Activated T-cell treated with anti-CD3 and anti-CD28 coated beads, Interleukin-2, amount 50 U/mL, for 72 hours (primary cell): ENCODE measurements at places on chromosomes 3 and 15. TPM values are rescaled to one million over a fixed set of nuclear protein-coding genes. Genes with fewer than 3 reads are reported as not detected.

DNA sequence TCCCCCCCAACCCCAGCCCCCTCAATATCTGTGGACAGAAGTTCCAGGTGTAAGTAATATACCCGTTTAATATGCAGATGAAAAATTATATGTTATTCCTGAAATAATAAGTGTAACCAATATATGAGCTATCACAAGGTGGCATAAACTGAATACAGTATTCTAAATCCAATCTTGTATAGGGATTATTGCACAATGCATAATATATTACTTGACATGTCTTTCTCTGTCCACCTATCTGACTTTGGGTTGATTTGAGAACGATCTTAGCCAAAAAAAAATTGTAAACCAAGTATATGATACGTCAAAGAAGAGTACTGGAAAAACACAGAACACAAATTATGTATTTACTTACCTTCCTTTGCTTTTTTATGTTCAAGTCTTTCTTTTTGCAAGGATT lies 47.8 kb downstream of the GOLIM4 start:
- no peak for DNase-seq

DNA sequence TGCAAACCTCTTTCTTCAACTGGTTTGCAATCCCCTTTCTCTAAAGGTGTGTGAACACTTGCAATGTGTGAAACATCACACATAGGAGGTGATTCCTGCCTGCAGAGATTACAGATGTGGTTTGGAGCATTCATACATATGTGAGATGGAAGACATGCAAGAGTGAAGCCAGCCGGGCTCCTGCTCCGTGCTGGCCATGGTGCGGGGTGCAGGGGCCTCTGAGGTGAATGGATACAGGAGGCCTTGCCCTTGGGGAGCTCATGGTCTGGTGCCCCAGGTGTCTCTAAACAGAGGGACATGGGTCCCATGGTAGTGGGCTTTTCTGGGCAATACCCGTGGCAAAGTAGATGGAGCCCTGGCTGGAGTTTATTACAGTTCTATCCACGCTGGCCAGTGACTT lies 6.0 kb downstream of the SLC6A11 start:
- DNase-seq: no peak

DNA sequence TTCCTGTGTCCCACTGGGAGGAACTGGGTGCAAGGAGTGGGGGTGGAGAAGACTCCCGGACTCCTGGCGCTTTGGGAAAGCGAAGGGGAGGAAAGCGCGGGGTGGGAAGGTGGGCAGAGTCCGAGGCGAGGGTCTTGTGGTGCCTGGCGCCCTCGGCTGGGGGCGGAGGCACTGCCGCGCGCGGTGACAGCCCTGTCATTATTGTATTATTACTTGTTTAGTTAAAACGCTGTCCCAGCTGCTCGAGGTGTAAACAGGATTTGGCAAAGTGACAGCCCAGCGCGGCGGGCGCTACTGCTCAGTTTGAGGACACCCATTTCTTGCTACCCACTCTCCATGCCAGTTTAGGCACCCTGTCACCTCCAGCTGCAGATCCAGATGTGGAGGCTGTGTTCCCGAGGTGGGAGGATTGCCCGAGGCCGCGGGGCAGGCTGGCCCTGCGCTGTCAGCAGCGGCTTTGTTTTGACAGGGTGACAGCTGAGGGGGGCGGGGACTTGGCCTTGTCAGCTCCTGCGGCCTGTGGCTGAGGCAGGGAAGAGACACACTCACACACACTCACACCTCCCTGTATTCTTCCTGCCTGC lies 1.0 kb downstream of the KAT2B start:
- DNase-seq: peak; percentile 82

DNA sequence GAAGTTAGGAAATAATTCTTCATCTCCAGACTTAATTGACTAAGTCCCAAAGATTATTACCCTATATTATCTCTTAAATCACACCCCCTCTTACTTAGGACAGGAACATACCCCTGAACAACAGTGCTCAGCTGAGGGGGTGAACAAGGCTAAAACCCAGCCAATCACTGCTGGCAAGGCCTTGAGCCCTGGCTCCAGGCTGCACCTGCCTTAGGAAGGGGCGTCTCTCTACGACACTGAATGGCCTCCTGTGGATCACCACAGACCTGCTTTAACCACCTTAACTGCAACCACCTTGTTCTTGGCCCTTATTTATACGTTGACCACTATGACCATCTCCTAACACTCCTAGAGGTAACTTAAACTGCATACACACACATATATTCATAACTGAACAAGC lies 267.4 kb upstream of the THBS1 start:
- no peak for DNase-seq

- no peak for DNase-seq
These were observed 284.8 kb upstream of the CFAP20DC start for GRCh38 chr3:59334585-59334984.

DNA sequence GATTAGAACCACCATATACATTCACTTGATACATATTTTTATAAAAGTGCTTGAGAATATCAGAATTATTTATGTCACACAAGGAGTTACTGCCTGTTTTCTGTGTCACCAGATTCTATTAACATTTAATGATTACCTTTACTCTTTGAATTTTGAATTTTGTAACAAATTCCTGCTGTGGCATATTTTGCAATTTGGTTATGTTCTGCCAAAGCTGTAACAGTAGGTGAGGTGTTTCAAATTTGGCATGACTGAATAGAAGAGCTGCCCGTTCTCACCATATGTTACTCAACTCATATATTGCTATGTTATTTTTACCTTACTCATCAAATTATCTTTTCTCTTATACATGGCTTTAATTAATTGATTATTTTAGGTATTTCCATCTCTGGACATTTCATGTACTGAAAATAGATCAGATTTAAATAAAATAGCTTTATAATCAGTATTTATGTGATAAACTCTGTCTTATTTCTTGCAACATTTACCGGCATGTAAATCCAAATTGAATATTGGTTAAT lies 18.9 kb downstream of the PML start:
- no peak for DNase-seq

- no peak for DNase-seq
These were observed 12.1 kb upstream of the DNAJC13 start for GRCh38 chr3:132405188-132405587.

GRCh38 chr3:43222590-43222989 lies 63.8 kb upstream of the SNRK start:
- no peak for DNase-seq

DNA sequence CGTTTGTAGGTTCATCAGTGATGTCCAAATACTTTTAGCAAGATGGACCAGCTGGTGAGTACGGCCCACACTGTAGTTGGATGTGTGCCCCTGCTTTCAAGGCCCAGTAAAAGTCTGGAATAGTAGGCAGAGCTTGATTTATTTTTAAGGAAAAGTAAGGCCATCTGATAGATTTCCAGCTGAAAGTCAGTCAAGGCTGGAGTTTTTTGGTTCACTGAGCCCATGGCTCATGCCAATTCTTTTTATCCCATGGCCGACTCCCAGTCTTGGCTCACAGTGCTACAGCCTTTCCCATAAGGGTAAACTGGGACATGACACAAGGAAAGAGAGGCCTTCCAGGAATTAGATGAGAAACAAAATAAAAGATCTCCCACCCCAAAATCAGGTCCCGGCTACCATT lies 13.5 kb downstream of the CCDC80 start:
- no peak for DNase-seq

DNA sequence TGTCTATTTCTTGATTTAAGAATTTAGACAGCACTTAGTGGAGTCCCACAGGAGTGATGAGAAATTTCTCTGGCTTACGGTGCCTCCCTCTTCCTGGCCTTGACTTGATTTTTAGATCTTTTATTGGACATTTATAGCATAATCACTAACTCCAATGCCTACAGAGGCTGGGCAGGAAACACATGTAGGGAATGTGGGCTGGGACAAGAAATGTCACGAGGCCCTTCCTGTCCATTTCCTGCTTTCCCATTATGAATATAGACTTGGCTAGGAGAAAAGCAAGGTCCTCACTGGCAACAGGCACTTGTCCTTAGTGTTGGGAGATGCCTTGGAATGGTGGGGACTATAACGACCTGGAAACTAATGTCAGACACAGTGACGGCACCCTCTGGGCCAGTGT lies 100.3 kb downstream of the MYLK start:
- no peak for DNase-seq

DNA sequence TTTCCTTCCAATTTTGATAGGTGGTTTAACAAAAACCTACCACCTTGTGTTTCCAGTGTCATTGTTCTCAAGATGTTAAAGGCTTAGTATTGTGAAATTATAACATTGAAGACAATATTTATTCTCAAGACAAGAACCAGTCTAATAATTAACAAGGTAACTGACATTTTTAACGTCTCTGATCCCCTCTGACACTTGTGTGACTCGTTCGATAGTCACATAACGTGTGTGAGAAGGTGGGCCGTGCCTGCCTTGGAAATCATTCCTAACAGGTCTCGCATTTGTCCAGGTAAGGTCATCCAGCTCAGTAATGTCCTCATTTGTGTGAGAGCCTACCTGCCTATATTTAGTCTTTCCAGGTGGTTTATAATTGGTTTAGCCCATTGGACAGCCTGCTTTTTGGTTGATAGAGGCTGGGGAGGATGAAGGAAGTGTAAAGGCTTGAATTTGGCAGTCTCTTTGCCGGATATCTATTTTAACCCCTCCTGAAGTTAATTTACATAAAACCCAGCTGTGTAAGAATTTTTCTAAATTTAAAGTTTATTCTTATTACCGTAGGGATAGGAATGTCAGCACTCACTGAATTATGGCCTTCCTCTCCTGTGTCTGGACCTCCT lies 94.4 kb downstream of the AKAP13 start:
- DNase-seq: no peak

DNA sequence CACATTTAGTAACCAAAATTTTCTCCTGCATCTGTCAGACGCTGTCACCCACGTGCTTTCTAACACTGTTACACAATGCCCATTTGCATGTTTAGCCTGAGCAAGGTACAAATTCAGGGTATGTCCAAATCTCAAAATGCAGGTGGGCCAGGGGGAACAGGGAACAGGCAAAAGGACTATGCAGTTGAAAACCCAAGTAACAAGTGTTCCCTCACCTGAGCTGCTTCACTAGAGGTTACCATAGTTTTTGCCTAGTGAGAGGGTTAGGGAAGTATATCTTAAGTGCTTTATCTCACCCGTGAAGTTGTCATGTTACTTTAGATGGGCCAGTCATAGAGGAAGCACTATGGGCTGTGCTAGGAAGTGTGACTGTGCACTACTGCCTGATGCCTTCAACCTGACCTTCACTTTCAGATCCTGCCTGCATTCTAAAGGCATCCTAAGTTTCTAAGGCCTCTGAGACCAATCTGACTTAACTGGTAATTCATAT lies 6.0 kb upstream of the TMEM87A start:
- no peak for DNase-seq

- no peak for DNase-seq
These were observed 41.4 kb downstream of the NTRK3 start for GRCh38 chr15:88215066-88215648.

GRCh38 chr3:28042095-28042635 lies 199.3 kb upstream of the CMC1 start:
- DNase-seq: no peak

DNA sequence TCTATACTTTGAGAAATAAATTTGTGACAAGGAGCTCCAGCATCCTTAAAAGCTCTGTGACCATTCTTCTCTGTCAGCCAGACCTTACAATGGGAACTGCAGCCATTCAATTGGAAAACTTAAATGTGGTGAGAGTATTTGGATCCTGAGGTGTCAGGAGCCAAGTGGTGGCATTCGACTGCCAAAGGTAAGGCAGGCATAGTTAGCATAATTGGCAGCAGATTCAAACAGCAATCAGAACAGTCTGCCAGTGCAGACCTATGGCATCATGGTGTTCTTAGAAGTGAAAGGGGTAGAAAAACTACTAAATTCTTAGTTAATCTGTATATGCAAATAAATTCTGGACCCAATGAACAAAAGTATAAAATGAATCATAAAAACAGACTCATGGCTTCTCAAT lies 18.2 kb upstream of the FNDC3B start:
- no peak for DNase-seq

DNA sequence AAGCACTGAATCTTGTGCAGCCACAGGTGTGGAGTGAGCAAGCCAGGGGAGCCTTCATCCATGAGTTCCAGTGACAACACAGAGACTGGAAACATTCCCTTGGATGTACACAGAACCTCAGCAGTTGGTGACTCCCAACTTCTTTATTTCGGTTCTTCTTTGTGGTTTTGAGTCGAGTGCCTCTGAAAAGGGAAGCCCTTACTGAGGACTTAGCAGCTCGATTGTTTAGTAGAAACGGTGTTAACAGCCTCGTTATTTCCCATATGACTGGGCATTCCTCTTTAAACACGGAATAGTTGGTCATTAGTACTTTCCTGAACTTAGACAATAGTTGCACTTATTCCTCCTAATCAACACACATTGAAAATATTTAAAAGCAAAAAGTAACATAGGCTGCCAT lies 7.7 kb downstream of the SLCO3A1 start:
- no peak for DNase-seq

GRCh38 chr15:101765772-101766456 lies 37.4 kb upstream of the OR4F6 start:
- DNase-seq: no peak

DNA sequence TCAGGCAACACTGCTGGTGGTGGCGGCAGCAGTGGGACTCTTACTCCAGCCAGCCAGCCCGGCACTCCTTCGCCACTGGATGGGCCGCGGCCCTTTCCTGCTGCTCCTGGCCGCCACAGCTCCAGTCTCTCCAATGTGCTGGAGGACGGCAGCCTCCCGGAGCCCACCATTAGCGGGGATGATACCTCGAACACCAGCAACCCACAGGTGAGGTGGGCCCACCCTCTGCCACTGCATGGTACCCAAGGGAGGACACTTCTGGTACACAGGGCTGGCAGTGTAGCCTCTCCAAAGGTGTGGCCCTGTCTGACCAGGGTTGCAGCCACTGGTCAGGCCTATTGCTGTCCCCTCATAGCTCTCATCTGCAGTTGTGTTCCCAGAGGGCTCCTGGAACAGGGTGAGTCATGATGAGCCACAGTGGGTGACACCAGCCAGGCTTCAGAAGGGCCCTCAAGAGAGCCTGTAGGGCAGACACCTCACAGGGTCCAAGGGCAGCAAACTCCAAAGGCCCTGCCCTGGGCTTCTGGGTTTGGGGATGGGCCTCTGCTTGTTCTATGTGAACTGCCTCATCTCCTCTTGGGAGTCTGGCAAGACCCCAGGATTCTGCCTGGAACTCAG lies 20.8 kb downstream of the NBEAL2 start:
- DNase-seq: no peak

Gene MINAR1
- 0.62 TPM for total RNA-seq

Gene SERINC4
- 0.23 TPM for total RNA-seq

Gene SAMD7
- total RNA-seq: not detected

Gene WDR6
- total RNA-seq: 145 TPM

Gene GABRR3
- total RNA-seq: not detected

Gene SLC24A1
- 12.9 TPM for total RNA-seq

Gene ANKUB1
- not detected for total RNA-seq
